Stimulated activated CD4-positive, alpha-beta T cell treated with anti-CD3 and anti-CD28 coated beads, Interleukin-2, amount 100 ng/mL, for 24 hours (primary cell): ENCODE measurements at places on chromosomes 4 and X.
A peak's percentile ranks its signal among the peaks of the same experiment; 100 is the strongest.

- no peak for DNase-seq
Observed at GRCh38 chr4:24858550-24858949, 54.3 kb downstream of the CCDC149 start.

DNA sequence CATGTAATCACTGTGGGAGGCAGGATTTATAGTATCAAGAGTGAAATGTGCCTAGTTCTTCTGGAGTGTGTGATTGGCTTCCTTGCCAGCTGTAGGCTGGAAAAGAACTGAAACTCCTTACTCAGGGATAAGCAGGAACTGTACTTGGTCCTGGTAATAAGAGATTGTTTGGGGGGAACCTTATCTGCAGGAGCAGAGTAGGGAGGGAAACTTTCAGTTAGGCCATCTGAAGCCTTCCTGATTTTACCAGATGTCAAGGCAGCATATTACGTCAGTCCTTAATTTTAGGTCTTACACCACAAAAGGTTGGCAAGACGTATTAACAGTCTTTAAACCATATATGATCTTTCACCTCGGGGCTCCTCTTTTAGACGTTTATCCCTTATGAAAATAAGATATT lies 231.5 kb upstream of the FMR1 start:
- DNase-seq: no peak

DNA sequence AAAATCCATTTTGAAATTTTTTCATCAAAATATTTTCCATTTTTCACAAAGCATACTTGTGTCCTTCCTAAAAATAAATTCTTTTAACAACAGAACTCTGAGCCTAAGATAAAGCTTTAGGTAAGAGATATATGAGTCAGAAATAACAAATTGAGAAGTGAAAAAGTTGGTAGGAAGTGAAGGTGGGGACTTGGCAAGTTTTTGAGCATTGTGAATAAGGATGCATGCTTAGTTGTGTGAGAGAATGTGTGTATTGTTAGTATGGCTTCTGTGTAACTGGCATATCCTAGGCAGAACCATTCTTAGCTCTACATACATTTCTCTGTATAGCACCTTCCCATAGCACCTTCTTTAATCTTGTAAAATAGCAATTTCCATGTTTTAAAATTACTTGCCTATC lies 6.8 kb downstream of the ASB5 start:
- DNase-seq: no peak

DNA sequence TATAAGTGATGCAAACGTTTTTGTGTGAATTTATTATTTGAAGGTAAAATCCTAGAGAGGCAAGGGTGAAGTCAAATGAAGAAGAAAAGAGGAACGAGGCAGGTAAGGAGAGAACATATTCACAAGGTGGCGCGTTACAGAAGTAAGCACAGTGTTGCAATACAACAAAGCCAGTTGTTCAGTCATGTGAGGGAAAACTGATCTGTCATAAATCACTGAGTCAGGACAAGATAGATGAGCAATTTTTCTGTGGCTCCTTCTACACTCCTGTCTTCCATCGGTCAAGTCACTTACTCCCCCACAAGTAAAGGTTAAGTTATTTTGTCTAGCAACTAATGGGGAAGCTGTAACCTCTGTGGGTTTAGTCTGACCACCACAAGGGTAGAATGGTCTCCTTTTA lies 203.0 kb upstream of the GK2 start:
- DNase-seq: no peak

DNA sequence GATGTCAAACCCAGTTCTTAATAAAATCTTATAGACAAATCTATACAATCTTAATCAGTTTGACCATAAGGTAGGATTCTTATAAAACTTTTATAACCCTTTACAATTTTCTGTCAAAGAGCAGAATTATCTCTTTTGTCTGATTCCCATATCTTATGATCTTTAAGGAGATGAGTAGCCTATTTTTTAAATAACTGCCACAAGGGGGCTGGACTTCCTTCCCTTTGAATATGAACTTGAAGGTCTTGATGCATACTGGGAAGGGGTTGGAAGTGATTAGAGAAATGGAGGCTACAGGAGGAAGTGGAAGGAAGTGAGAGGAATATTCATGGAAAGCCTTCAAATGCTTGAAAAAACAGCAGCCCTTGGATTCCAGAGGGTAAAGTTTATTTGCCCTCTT lies 111.1 kb downstream of the APOOL start:
- no peak for DNase-seq

- DNase-seq: peak; percentile 5
Observed at GRCh38 chrX:19684311-19684710, 169.0 kb upstream of the MAP3K15 start.

GRCh38 chr4:26367811-26368210 lies 47.0 kb downstream of the RBPJ start:
- no peak for DNase-seq
